Brain microvascular endothelial cell (primary cell): ENCODE measurements at places on chromosomes 13 and 19.

DNA sequence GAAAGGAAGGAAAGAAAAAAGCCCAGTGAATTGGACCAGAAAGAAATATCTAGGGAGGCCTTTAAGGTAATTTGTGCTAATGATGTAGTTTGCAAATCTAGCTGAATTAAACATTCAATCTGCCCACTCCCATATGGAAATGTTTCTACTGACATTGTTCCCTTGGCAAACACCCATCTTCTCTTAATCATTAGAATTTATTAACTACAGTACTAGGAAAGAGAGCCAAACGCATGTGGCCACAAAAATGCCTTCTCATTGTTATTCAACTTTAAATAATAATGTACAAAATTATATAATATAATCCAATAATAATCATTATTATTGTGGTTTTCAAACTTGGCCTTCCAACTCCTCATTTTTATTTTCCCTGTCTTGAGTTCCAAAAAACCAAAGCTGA, 234.7 kb downstream of the NHLRC3 start:
- DNase-seq, result no peak

DNA sequence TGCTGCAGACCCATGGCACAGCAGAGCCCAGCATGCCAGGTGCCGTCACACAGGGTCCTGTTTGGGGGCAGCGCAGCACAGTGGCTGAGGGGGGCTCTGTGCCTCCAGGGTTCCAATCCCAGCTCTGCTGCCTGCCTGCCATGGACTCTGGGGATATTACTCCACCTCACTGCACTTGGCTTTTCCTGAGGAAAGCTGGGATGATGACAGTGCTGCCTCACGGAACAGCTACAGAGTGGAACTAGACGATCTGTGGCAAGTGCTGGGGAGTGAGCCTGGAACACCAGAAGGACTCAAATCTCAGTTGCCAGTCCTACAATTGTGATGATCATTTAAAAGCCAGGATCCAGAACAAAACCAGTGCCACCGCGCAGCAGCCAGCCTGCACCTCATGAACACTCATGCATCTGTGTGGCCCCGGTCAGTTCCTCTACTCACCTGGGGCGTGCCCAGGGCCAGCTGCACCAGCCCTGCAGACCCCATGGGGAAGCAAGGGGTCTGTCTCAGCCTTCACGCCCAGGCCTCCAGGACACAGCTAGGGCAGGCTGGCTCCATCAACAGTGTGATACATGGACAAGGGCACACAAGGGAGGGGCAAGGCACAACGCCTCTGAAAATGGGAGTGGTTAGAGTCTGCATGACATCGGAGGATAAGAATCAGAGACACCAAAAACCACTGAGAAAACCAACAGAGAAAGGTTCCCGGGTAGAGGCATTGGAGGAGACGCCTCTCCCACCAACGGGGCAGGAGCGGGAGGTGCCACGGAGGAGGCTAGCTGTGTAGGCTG, 55.2 kb downstream of the ATP7B start:
- DNase-seq, result no peak

DNA sequence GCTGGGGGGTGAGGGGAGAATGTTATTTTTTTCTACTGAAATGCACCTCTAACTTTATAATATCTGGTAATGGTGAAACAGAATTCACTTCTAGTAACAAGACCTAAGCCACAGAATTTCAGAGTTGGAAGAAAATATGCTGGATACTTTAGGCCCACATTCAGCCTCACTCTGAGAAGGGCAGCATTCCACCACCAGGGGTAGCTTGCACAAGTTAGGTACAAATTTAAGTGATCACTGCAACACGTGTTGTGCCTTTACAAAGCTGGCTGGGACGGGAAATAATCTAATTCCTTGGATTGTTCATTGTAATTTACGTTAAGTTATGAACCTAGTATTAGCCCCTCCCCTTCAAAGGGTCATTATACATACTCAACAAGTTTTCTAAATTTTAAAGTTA, 192.3 kb downstream of the RGCC start:
- peak; percentile 55 for DNase-seq

DNA sequence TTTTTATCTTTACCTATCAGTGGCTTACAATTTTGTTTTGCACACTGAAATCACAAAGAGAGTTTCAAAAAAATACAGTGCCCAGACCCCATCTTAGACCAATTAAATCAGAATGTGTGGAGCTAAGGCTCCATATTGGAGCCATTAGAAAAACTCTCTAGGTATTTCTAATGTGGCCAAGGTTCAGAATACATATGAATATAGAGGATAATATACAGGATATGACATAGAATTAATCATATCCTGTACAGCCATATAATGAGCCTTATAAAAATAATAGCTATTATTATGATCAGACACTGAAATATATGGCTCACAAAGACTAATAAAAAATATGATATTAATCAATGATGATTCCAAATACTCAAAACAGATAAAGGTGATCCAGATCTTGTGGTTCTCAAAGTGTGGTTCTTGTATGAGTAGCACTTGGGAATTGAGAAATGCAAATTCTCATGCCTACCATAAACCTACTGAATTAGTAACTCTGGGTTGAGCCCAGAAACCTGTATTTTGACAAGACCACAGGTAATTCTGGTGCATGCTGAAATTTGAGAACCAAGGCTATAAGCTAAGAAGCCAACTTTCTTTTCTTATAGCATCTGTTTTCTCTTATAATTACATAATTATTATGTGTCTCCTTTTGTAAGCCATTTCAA, 408.0 kb downstream of the DIAPH3 start:
- DNase-seq, result no peak

DNA sequence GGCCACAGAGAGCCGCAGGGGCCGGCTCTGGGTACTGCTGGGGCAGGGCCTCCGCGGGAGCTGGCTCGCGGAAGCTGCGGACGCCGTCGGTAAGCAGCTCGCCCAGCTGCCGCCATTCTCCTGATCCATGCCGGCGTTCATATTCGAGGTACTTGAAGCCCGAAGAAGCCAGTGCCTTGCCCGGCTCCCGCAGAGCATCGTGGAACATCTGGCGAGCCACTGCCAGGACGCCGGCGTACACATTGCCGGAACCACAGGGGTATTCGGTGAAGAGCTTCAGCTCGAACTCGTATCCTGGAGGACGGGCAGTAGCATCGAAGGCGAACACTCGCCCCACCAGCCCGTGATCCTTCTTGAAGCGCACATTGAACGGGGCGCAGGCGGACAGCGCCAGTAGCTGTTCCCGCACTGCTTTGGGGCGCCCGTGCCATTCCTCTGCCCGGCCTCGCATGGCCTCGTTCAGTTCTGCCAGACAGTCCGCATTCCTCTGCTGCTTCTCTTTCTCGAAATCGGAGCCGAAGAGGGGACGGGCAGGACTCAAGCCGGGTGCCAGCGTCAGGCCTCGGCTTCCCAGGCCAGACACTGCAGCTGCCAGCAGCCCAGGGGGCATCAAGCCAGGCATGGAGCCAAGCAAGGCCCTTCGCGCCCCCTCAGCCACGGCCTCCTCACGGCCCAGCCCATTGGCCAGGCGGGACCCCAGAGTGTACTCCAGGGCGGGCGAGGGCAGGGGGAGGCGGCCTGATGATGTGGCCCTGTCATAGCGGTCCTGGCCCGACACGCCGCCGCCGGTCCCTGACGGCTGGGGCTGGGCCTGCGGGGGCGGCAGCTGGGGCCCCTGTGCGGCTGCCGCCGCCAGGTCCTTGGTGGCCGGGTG, 1.0 kb downstream of the IRF2BP1 start:
- no peak for DNase-seq

- DNase-seq, result no peak
Observed at GRCh38 chr13:113049981-113050380, 55.6 kb upstream of the F7 start.
